Gastroesophageal sphincter (tissue), 4 donors: ENCODE measurements at places on chromosomes 12 and 14.

GRCh38 chr12:54032627-54033100 lies at the start of gene HOXC5:
Gene HOXC5 (plus strand): TSS chr12:54033050. CDS start chr12:54033123, 73 bp downstream.
- peak; percentile 26 for ATAC-seq

DNA sequence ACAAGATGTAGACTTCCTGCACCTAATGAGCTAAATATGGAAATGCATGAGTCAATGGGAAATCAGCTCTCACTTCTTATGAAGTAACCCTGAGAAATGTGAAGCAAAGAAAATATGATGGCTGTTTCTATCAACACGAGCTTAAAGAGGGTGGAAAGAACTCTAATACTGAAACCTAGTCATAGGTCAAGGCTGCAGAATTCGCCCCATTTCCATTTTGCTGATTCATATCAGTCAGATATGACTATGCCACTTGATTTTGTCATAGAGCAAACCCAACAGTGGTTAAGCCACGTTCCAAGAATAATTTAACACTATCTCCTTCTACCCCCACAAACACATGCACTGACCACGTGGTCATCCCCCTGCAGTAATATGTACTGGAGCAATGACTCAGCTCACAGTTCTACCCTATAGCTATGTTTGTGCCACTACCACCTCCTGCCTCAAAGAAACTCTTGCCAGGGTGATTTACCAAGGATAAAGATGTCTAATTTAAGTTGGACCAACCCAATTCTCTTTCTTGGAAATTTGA lies 157.5 kb downstream of the TMTC3 start:
- no peak for ATAC-seq

- no peak for ATAC-seq
Observed at GRCh38 chr14:54906075-54906474, 3.4 kb upstream of the GCH1 start.

- no peak for ATAC-seq
Observed at GRCh38 chr14:69325646-69326265, 65.8 kb downstream of the GALNT16 start.

- ATAC-seq, result peak; percentile 20
Observed at GRCh38 chr12:27333403-27334009, 870 bp downstream of the BMAL2 start.

GRCh38 chr14:50021261-50022031 lies 94.9 kb downstream of the VCPKMT start:
- no peak for ATAC-seq

GRCh38 chr12:54030889-54031471 lies 1.9 kb upstream of the HOXC5 start:
- ATAC-seq, result no peak

- no peak for ATAC-seq
Observed at GRCh38 chr14:94481468-94482131, 5.6 kb upstream of the SERPINA9 start.

DNA sequence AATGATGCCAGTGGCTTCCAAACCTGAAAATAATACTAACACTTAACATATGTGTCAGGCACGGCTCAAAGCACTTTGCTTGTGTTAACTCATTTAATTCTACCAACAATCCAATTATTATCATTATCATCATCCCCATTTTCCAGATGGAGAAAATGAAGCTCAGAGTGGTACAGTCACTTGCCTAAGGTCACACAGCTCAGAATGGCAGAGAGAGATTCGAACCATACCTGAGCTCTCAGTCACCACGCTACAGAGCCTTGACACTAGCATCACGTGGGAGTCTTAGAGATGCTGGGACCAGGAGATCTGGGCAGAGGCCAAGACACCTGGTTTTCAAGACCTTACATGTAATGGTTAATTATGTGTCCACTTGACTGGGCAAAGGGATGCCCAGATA lies 34.2 kb downstream of the DHX37 start:
- no peak for ATAC-seq

GRCh38 chr12:11685716-11686115 lies 36.2 kb downstream of the ETV6 start:
- ATAC-seq, result no peak

DNA sequence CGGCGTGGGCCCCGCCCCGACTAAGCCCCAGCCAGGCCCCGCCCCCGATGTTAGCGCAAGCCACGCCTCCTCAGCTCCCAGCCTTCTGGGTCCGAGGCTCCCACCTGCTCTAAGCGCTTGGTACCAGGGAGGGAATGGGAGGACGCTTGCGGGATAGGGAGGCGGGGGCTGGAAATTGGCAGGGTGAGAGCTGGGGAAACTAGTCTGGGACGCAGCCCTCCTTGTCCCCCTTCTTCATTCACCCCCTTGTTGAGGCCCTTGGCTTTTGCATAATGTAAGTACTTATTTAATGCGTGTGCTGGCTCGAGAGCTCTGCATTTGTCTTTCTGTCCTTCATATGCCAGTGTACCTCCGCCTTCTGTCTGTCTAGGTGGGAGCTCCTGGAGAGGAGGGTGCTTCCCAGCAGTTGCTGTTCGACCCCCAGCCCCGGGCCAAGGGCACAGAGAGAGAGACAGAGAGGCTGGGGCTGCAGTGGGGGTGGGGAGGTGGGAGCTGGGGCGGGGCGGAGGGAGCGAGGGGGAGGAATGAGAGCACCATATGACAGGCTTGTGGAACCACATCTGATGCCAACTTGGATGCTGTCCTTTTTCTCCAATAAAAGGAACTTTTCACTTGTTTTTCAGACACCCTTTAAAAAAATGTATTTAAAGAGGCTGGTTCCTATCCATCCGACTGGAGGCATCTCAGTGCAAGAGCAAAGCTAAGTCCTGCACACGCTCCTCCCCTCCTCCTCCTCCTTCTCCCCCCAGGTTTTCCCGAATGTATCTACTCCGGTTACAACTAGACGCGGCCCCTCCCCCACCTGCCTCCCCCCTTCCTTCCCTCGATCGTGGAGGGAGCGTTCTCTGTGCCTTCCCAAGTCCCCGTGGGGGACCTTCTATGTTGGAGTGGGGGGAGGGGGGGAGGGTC lies 25.6 kb upstream of the MAP1LC3B2 start:
- peak; percentile 80 for ATAC-seq

- no peak for ATAC-seq
Observed at GRCh38 chr12:66403746-66404145, 101.5 kb downstream of the HELB start.

GRCh38 chr12:45268672-45269411 lies 52.9 kb downstream of the ANO6 start:
- peak; percentile 65 for ATAC-seq

DNA sequence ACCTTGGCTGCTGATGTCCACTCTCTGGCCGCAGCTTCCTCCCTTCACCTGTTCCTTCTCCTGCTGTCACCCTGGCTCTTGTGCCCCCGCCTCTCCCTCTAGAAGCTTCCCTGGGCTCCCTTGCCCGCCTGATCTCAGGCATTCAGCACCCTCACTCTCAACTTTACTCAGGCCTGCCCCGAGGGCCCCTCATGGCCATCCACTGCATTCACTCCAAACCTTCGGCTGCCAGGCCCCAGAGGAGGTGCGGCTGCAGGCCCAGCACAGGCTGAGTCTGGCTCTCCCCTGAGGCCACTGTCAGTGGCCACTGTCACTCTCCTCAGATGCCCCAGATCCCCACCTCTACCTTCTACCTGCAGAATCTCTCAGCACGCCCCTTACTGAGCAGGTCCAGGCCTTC lies 183.9 kb downstream of the ZFP36L1 start:
- no peak for ATAC-seq

DNA sequence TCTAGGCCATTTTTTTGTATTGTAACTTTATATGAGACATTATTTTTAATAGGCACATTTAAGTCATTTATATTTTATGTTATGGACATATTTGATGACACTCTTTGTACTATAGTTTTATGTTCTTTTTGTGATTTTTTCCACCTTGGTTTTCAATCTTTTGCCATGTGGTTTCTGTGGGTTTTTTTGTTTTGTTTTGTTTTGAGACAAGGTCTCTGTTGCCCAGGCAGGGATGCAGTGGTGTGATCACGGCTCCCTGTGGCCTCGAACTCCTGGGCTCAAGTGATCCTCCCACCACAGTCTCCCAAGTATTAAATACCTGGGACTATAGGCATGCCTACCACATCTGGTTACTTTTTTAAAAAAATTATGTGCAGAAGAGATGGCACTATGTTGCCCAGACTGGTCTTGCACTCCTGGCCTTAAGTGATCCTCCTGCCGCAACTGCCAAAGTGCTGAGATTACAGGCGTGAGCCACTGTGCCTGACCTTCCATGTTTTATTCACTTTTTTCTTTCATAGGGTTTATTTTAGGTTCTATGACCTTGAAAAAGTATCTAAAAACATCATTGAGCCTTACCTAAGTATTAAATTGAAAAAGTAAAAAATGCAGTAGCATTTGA lies 16.3 kb downstream of the MSRB3 start:
- ATAC-seq, result no peak

DNA sequence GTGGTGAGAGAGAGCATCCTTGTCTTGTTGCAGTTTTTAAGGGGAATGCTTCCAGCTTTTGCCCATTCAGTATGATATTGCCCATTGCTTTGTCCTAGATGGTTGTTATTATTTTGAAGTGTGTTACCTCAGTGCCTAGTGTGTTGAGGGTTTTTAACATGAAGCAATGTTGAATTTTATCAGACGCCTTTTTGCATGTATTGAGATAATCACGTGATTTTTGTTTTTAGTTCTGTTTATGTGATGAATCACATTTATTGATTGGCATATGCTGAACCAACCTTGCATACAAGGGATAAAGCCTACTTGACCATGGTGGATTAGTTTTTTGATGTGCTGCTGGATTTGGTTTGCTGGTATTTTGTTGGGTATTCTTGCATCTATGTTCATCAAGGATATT lies 302.3 kb upstream of the G2E3 start:
- ATAC-seq, result no peak

- ATAC-seq, result no peak
Observed at GRCh38 chr12:53623548-53624385, 2.4 kb downstream of the ATF7 start.

- no peak for ATAC-seq
Observed at GRCh38 chr14:25518364-25518763, 468.4 kb upstream of the STXBP6 start.

- ATAC-seq, result no peak
Observed at GRCh38 chr12:100197486-100197885, 3.1 kb upstream of the ACTR6 start.

DNA sequence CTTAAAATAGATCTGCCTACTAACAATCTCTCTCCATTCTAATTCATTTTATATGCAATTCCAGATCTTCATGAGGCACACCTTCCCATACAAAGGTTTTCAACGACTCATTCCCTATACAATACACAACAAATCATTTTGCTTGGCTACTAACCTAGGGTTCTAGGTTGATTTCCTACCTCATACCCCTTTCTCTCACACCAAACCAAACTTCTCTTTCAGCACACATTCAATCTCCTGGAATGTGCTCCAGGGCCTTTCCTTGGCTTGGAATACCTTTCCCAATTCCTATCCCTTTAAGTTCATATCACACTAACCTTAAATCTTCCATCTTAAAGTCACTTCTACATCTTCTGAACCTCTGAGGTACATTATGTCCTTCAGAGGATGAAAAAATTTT lies 38.7 kb upstream of the MTERF2 start:
- no peak for ATAC-seq

- no peak for ATAC-seq
Observed at GRCh38 chr12:24997496-24997895, 48.6 kb upstream of the BCAT1 start.

- ATAC-seq, result no peak
Observed at GRCh38 chr12:89516633-89517032, 8.0 kb downstream of the GALNT4 start.

DNA sequence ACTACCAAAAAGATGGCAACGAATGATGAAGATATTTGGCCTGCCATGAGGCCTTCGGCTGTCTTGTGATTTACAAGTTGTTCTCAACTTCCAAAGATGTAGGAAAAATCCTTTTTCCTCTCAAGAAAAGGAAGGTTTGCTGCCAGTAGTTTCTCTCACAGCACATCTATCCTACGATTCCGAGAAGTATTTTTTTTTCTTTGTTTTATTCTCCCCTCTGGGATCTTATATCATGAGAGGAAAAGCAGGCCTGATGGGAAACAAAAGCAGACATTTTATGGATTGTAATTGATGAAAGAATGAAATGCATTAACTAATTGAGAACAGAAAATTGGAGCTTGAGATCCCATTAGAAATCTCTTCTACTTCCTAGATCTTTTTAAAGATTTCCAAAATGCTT lies 1197.9 kb upstream of the SEL1L start:
- ATAC-seq, result no peak
